Activated CD4-positive, alpha-beta T cell treated with anti-CD3 and anti-CD28 coated beads, Interleukin-2, Interleukin-6, amounts not matched to agents 100 ng/mL and 50 ng/mL, durations not matched to agents 16 hours and 8 hours (primary cell): ENCODE measurements at places on chromosomes 5 and 9.

GRCh38 chr5:110439296-110439695 lies 287.2 kb downstream of the TMEM232 start:
- DNase-seq: no peak

- peak; percentile 56 for DNase-seq
These were observed 20.9 kb downstream of the PCSK5 start for GRCh38 chr9:75911390-75911789.

DNA sequence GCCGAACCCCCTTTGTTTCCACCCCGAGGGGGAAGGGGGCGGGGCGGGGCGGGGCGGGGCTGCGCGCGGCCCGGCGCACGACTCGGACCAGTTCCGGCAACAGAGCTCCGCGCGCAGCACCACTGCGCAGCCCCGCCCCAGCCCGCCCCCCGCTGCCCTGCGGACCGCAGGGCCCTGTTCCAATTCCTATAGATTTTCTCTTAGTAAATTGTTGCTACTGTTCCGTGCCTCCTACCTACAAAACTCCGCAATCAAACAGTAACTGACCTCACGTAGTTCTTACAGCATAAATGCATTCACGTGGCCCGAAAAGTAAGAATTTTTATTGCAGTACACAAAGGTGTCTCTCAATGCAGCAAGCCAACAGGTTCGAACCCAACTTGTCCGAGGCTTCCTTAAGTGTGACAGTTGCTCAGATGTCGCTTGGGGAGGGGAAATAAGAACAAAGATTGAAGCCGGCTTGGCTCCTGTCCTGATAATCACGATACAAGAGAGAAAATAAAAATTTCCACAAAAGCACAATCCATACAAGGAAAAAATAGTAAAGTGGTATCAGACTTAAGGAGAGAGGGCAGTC lies 1.2 kb upstream of the RNF38 start:
- DNase-seq: no peak

GRCh38 chr5:157917899-157918809 lies 59.2 kb upstream of the CLINT1 start:
- DNase-seq: peak; percentile 81

DNA sequence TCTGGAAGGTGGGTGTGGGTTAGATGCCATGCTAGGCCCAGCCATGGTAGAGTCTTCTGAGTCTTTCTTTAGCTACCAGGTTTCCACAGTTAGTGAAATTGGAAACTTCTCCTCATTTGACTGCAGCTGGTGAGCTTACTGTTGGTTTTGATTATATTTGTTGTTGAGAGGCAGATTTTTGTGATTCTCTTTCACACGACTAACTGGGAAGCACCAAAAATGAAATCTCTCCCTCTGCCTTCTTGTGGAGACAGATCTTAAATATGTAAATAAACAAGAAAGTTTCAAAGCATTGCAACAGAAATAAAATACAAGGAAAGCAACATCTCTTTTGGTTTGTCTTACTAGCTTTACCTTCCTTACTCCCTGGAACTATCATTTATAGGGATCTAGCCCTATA lies 122.2 kb downstream of the CEMIP2 start:
- no peak for DNase-seq

DNA sequence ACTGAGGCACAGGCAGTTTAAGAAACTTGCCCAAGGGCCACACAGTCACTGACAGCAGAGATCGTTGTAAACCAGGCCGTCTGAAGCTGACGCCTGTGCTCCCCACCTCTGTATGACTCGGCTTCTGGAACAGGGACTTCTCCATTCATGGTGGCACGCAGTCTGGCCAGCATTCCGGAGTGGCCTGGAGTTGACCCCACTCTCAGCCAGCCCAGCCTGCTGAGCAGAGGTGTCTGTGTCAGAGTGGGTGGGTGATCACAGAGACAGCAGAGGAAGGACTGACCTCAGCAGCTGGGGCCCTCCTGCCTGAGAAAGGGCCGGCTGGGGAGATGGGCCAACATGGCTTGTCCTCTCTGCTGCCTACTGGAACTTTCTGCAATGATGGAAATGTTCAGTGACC lies 12.6 kb downstream of the LRSAM1 start:
- DNase-seq: no peak
